ENCODE measurements at places on chromosomes 3 and 15.

- DNase-seq = no peak
These were observed 72.9 kb downstream of the RPL39L start for GRCh38 chr3:187066228-187066995.

DNA sequence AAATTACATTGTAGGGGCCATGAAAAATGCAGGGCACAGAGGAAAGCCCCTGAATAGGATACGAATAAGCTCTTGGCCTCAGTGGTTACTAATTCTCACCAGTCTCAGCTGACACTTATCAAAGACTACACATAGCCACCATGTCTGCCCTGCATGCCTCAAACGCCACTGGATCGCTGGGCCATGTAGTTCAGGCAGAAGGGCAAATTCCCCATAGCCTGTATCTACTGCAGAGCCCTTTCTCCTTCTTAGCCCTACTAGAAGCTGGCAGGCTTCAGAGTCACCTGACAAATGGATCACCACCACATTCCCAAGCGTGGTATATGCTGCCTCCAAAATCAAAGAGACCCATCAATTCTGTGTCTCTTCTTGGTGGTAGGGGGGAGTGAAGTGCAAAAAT, 177.4 kb downstream of the MINAR1 start:
- DNase-seq = no peak

GRCh38 chr15:31964586-31965307, 65.6 kb upstream of the CHRNA7 start:
- DNase-seq = no peak

GRCh38 chr3:42102571-42102970, 11.4 kb downstream of the TRAK1 start:
- DNase-seq = no peak

Data from globus pallidus (tissue), 1 donor.